Islet precursor cell (in vitro differentiated cells): ENCODE measurements at places on chromosomes 5 and 9.

GRCh38 chr5:3417376-3417943 is 178.2 kb upstream of the IRX1 start:
- peak; percentile 67 for DNase-seq

- no peak for DNase-seq
Measured at GRCh38 chr9:133540698-133541025, 6.2 kb downstream of the ADAMTSL2 start.

DNA sequence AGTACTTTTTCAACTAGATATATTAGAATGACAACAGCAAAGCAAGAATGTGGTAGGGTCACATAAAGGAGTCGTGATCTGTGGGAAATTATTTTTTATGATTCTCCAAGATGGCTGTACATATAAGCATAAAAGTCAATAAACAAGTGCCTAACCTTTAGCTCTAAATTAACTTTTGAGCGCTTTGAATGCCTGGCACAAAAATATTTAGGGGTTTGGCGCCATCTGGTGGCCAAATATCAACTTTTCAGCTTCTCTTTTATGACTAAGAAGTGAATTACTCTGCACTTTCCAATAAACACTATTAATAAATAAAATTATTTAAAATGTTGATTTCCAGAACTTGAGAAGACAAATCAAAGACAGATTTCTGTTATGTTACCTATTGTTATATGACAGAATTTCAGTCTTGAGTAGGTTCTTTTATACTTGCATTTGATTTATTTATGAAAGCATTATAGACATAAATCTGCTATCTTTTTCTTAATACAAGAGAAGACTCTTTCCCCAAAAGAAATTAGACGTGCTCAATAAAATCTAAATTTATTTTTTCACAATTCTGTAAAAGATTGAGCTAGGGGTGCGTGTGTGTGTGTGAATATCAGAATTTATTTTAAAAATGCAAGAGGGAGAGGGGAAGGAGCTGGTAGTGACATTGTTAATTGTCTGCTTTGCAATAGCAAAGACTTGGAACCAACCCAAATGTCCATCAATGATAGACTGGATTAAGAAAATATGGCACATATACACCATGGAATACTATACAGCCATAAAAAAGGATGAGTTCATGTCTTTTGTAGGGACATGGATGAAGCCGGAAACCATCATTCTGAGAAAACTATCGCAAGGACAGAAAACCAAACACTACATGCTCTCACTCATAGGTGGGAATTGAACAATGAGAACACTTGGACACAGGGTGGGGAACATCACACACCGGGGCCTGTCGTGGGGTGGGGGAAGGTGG is 36.7 kb upstream of the ARRDC3 start:
- DNase-seq = no peak

DNA sequence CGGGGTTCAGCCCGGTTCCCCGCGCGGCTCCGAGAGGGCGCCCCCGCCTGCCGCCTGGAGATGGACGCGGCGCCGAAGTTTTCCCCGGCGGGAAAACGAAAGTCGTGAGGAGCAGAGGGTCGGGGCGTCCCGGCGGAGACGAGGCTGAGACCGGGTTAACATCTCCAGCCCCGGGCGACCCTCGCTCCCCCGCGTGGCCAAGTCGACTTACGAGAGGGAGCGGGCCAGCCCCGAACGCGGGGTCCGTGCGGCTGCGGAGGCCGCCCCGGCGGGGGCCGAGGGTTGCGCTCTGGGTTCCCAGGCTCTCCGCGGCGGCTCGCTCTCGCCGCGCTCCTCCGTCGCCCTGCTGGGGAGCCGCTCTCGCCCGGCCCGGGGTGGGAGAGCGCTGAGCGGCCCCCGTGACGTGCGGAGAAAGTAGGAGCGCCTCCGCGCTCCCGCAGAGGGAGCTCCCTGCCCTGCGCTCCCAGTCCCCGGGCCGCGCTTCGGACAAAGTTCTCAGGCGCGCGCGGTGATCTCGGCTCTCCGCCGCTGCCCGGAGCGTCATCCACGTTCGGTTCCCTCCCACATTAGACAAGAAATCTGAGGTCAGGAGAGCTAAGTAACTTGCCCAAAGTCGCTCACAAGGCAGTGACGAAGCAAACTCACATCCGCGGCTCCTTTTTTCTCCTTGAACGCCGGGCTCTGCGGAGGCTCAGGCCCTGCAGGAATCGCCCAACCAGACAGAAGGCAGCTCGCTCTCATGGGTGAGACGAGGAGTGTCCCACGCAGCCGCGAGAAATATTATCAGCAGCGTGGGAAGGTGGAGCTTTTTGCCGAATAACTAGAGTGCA is 1.2 kb upstream of the GCNT4 start:
- peak; percentile 90 for DNase-seq

DNA sequence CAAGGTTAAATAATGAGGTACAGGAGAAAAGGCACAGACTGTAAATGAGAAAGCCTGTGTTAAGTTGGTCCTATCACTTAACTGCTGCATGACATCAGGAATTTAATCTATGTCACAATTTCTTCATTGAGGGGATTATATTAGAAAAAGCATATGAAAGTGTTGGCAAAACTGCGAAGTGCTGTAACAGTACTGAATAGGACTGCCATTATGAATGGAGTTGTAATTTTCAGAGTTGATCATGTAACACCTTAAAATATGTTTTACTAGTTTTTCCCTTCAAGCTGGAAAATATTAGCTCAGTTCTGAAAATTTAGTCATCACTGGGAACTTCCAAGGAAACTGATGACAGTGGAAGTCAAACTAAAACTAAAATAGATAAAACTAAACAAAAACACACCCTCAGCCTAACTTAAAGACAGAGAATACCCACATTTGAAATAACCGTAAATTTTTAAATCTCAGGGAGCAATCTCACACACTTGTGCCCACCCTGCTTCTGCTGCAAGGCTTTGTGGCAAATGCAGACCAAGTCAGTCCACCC is 45.1 kb downstream of the ERMP1 start:
- DNase-seq = no peak

- no peak for DNase-seq
Measured at GRCh38 chr9:89388084-89388867, 70.0 kb downstream of the SECISBP2 start.

DNA sequence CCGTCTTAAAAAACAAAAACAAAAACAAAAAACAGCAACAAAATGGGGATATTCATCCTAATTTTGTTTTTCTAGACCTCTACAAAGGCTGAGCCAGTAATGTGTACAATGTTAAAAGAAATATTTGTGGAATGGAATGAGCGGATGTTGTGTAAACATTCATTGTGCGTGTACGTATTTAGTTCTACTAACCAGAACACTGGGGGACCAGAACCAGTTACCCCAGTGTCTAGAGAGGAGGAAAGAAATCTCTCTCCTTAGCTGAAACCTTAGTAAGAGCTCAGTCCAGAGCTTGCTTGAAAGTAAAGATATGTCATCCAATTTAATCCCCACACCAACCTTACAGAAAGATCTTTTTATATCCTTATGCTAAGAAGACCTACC is 106.7 kb upstream of the CPEB4 start:
- no peak for DNase-seq

DNA sequence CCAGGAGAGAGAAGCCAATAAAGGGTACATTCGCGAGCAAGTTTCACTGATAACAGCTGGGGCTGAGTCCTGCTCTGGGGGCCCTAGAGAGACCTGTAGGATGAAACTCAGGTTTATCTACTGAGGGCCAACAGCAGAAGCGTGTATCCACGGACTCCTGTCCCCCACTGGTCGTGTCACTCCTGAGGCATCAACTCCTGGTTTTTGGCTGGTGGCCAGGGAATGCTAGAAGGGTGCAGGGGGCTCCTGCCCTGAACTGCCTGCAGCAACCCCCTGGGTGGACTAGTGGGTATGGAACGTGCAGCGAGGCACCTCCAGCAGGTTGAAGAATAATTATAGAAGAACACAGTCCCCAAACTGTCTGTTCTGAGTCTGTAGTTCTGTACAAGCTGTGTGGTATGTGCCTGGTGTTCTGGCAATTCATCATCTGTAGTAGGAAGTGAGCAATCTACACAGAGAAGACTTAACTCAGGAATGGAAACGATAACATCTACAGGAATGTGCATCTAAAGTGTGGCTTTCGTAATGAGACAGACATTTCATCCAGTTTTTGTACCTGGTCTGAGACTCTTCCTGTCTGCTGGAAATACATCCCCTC is 64.5 kb upstream of the GNA14 start:
- DNase-seq = peak; percentile 91

DNA sequence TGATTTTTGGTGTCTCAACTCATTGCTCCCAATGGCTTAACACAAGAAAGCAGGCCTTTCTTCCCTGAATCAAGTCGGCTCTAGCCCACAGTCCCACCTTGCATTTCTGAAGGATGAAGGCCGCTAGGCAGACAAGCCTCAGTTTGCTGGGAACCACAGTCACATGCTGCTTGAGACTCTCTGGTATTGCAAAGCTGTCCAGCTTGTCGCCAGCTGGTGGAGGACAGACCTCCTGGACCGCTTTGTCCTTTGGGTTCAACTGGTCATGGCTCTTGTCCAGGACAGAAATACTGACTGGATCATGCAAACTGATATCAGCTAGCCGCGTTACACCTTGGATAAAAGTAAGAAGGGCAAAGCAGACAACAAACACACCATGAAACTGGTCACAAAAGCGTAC is 23.1 kb downstream of the DDX31 start:
- no peak for DNase-seq

GRCh38 chr5:176819476-176819875 is 9.1 kb downstream of the UNC5A start:
- DNase-seq = peak; percentile 41

GRCh38 chr9:14692470-14693250 is 572 bp downstream of the ZDHHC21 start:
- DNase-seq = peak; percentile 45

DNA sequence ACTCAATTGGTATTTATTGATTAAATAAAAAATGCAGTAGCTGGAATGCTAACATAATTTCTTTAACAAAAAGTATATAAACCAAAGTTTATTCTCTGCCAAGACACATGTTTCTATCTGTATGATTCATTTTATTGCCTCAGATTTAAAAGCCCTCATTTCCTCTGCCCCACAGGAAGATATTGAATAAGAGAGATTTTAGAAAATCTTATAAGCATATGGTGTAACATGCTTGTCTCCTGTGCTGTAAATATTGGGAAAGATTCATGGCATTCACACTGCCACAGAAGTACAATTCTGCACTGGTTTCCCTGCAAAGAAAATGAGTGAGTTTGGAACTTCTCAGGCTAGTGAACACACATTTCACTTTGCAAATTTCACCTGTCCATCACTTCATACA is 134.9 kb upstream of the FBXL7 start:
- no peak for DNase-seq

DNA sequence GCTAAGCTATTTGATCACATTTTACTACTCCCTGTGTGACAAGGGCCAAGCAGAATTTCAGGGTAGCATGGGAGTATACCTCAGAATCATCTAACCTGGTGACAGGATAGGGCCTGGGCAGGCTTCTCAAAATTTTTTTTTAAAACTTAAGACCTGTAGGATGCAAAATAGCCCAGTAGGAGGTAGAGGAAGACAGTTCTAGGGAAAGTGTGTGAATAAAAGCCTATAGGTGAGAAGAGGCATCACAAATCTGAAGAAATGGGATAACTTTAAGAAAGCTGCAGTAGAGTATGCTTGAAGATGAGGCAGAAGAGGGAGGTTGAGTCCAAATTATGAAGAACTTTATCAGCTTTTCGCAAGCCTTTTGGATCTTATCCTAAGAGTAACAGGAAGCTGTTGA is 32.3 kb downstream of the CNTRL start:
- DNase-seq = no peak

- DNase-seq = no peak
Measured at GRCh38 chr5:93044859-93045666, 536.0 kb downstream of the NR2F1-AS1 start.

DNA sequence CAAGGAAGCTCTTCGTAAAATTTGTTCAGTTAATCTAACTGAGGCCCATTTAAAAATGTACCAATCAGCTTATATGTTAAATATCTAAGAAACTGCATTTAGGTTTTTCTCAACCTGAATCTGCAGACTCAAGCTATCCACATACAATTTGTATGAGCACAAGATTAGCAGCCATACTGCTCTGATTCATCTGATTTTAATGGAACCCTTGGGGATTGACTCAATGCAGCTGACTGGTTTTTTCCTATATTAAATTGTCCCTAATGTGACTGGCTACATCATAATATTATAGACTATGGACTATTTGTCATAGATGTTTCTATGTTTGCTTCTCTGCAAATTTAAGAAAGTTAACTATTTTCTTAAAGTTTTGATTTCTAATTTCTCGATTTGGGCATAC is 451.0 kb upstream of the TUSC1 start:
- DNase-seq = no peak

DNA sequence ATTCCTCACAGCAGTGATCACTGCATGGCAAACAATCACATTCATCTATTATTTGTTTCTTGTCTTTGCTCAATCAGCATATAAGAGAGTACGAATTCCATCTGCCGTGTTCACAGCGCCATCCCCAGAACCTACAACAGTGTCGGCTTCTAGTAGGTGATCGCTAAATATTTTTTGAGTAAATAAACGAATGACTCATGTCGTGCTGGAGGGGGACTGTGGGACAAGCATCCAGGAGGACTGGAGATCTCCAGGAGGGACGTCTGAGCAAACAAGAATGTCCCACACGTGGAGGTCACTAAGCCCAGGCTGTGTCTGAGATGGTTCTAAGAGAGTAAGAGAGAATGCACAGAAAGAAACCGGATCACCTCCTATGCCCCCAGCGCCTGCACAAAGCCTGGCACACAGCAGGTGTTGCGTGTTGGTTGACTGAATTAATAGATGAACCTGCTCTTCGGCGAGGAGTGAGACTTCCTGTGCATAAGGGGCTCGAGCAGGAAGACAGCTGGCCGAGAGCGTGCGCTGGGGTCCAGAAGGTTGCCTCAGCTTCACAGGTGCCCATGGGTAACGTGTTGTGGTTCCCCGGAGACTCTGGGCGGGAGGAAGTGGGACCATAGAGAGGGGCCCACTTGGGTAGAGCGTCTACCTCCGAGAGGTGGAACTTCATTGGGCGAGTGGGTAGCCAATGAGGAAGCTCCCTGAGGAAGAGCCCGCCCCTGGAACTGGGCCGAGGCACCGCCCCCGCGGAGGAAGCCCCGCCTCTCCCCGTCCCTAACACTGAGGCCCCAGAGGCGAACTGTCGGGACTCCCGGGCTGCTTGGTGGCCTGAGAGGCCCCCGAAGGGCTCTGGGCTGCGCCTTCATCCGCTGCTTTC is 193.0 kb downstream of the MELK start:
- peak; percentile 79 for DNase-seq

GRCh38 chr9:1018121-1018520 is 32.0 kb upstream of the DMRT2 start:
- DNase-seq = peak; percentile 61

- no peak for DNase-seq
Measured at GRCh38 chr9:68762570-68762969, 57.5 kb downstream of the PIP5K1B start.

GRCh38 chr5:6950250-6950649 is 237.0 kb downstream of the TENT4A start:
- no peak for DNase-seq
